ENCODE measurements at places on chromosomes 12 and 14. TPM values are rescaled to one million over a fixed set of nuclear protein-coding genes. Genes with fewer than 3 reads are reported as not detected.
A peak's percentile ranks its signal among the peaks of the same experiment; 100 is the strongest.

- DNase-seq, result no peak
Measured at GRCh38 chr12:130868412-130868811, 3.5 kb upstream of the RAN start.

DNA sequence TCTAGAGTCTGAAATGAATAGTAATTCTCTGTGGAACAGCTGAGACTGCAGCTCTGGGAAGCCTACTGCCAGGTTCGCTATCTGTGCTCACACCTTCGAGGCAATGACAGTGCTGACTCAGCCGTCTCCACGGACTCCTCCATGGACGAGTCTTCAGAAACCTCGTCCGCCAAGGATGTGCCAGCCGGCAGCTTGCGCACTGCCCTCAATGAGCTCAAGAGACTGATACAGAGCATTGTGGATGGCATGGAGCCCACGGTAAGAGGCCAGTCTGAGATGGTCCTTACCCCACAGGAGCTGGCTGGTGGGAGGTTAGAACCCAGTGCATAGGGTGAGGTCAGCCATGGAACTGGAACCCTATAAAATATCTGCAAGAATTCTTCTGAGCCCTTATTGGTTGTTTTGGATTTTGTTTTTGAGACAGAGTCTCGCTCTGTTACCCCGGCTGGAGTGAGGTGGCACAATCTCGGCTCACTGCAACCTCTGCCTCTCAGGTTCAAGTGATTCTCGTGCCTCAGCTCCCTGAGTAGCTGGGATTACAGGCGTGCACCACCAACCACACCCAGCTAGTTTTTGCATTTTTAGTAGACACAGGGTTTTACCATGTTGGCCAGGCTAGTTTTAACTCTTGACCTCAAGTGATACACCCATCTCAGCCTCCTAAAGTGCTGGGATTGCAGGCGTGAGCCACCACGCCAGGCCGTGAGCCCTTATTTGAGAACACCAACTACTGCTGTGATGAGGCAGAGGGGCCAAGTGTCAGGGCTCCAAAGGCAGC lies 43.9 kb downstream of the RAB35 start:
- no peak for DNase-seq

- no peak for DNase-seq
Measured at GRCh38 chr12:132610051-132610759, at the start of gene LRCOL1. LRCOL1 (minus strand) TSS chr12:132610582; CDS start chr12:132606251, 4,331 bp downstream.

DNA sequence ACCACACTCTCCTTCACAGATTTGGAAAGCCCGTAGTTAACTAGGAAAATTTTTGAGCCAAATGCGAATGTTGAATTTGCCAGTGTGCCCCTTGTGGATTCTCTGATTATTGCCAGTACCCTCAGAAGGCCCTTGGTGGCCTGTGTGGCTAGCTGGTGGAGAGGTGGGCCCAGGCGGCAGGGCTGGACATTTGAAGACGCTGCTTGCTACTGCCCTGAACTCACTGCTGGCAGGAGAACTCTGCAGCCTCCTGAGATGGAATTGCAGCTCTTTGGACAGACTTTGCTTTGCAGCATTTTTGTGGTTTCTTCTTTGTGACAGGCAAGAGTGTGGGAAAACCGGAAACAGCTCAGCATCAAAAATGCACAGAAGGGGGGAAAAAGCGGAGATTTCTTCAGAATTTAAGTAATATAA lies 97.6 kb downstream of the TGFB3 start:
- no peak for DNase-seq

DNA sequence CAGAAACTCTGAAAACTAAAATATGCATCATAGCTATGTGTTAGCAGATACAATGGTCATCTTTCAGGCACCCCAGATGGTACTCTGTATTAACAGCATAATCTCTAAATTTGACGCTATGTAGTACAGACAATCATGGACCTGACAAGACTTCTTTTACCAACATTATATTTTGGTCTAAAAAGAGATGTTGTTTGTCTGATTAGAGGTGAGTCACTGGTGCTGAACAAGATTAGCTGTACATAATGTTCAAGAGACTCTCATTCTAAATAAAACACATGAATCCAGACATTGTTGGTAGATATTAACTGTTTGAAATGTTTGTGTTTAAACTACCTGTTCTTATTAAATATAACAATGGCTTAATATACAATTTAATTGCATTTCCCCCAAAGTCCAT lies 146.4 kb upstream of the LMNTD1 start:
- DNase-seq, result no peak

- DNase-seq, result no peak
Measured at GRCh38 chr12:57012600-57013465, 3.5 kb downstream of the TAC3 start.

DNA sequence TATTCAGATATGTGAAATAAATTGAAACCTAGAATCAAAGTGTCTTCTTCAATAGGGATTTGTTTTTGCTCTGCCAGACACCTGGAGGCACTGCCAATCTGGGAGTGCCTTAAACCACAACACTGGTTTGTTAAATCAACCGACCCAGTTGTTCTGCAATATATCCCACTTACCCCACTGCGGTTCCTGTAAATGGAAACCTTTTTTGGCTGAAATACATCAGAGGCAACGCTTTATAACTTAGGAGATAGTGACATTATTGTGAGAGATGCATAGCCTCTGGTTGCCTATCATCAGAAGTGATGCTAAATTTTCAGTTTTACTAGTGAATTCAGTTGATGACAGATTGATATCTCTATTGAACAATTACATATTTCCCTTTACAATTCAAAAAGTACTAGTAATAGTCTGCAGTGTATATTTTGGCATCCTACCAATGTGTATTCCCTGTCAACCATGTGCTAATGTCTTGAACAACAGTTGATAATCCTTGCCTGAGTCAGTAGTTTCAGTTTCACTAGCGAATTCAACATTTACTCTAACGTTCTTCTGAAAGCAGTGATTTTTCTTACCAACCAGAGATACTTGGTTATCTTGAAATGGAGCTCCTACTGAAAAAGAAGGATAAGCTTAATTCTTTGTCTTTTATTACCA lies 30.5 kb downstream of the PPP2R5C start:
- DNase-seq, result no peak

DNA sequence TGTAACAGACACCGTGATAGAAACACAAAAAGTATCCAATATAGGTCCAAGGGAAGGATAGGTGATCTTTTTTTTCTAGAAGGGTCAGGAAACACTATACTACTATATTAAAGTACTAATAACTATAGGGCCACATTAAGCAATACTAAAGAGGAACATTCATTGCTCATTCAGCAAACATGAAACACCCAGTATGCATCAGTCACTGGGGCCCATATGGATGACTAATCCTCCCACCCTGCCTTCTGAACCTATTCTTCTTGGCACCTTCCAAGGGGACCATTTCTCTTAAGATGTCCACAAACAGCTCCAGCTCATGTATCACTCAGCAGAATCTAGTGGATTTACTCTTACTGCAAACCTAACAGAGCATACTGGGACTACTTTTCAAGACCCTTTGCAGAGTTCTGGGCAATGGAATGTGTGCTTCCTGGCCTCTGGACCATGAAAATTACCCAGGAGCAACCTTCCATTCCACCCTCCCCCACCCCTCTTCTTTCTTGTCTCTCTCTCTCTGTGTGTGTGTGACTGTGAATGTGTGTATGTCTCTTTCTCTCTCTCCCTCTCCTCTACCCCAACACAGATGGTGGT lies 187.9 kb downstream of the EPS8 start:
- DNase-seq, result no peak

DNA sequence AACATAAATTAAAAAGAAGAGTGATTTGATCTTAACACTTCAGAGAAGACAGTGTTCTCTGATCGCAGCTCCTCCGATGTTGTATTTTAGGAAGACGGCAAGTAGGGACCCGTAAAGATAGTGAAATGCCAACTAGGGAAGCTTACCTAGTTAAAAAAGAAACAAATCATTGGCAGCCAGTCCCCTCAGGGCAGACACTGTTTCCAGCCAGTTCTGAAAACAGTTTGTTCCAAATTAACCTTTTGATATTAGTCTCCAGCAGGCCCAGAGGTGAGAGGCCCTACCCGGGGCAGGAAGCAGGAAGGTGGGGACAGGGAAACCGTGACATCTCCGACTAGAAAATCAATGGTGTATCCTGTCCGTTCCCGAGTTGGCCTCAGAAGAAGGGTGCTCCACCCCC lies 56.0 kb downstream of the KSR2 start:
- DNase-seq, result no peak

- DNase-seq, result no peak
Measured at GRCh38 chr12:111314953-111315539, 53.8 kb downstream of the PHETA1 start.

DNA sequence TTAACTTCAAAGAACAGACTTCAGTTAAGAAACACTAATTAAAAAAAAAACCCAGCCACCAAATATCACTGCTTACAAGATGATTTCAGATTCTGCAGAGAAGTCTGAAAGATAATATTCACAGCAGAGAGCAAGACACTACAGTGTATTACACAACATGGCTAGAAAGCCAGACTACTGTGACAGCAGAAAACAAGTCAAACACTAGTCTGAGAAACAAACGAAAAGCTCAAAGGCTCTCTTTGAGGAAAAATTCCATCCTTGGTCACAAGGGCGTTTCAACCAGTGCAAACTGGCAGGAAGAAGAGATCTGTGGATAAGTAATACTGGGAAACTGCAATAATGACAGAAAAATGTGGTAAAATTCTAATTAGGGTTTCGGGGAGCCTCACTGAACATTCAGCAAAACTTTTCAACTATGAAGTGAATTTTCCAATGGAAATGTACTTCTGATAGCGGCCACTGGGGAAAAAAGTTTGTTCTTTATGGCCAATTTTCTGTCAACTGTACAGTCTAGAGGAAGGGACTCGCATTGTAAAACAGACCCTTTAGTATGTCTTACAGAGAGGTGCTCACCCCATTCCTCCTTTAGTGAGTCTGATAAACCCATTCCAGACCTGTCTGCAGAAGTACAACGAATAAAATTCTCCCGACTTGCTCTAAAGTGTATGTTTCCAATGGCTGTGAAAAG lies 50.4 kb downstream of the ACADS start:
- no peak for DNase-seq

- DNase-seq, result no peak
Measured at GRCh38 chr12:14264316-14264715, 101.2 kb upstream of the ATF7IP start.

DNA sequence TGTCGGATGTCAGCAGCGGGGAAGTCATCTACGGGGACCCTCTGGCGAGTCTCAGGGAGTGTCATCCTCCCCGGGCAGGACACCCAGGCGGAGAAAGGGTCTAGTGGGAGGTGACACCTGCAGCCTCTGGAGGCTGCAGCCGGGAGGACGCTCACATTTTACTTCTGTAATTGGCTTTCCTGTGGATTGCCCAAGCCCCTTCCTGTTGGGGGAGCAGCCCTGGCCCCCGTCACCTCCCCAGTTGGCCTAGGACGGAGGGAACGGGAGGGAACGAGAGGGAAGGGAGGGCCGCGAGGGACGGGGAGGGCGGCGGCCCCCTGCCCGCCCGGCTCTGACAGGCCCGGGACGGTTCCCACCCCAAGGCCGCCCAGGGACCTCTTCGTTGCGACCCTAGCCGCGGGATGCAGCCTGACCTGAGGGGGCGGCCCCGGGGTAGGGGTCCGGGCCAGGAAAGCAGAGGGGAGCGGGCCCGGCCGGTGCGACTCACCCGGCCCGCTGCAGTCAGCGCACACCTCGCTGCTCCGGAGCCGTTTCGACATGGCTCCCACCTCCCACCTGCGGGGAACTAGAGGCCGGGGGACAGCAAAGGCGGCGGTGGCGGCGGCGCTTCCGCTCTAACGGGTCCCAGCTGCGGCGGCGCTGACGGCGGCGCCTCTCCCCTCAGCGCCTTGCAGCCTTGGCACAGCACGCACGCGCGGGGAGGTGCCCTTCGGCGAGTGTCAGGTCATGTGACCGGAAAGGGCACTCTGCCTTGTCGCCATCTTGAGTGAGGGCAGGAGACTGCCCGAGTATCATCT lies at the start of gene GIT2:
Gene GIT2 (minus strand): TSS at position 683 of the 797 bp plus-strand sequence. CDS start 144 bp downstream, at position 539.
- peak; percentile 86 for DNase-seq

GRCh38 chr12:124795081-124795948 lies 68.3 kb downstream of the SCARB1 start:
- no peak for DNase-seq

DNA sequence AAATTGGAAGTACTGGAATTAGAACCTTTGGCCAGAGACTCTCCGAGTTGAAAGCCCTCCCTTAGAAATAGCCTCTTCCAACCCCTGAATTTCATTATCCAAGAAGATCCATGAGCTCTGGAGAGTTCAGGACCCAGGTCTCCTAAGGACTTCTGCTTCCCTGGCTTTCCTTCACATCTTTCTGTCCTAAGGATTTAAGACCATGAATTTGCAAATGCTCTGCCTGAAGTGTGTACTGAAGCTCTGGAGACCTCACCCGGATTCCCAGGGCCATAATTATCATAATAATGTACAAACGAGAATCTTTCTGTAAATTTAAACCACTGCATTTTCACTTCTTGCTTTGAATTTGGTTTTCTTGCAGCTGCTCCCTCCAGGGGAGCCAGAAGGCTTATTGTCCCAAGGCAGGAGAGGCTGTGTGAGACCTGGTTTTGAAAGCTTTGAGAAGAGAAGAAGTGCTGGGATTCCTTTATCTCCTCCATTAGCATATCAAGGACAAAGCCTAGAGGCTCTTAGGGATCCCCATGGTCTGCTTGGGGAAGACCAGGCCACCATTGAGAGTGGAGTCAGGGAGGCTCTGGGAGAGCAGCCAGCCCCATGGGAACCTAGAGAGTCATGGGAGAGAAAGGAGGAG lies 41.1 kb downstream of the GLRX5 start:
- DNase-seq, result no peak

- DNase-seq, result no peak
Measured at GRCh38 chr12:50637870-50638481, 125.9 kb upstream of the ATF1 start.

GRCh38 chr12:19778797-19779196 lies 339.5 kb downstream of the AEBP2 start:
- DNase-seq, result no peak

DNA sequence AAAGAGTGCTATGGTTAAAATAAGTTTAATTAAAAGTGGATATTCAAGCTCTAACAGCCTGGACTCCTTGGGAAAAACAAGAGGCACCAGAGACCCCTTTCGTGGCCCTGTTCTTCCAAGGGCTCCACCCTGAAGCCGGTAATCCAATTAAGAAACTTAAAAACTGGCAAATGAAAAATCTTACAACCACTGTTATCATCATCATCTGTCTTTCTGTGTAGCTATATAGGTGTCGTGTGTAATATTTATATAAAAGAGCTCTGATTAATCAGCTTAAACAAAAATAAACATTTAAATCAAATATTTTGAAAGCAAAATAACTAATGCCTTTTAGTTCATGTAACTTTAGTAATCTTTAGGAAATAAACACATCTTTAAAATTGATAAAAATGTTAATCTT lies 4.5 kb downstream of the ATF1 start:
- DNase-seq, result no peak

HPD gene
- total RNA-seq, result 0.21 TPM

C1QL4 gene
- total RNA-seq, result 0.63 TPM

KLHDC1 gene
- 2.0 TPM for total RNA-seq

OR6C2 gene
- not detected for total RNA-seq

HSPA2 gene
- total RNA-seq, result 2.7 TPM

TUNAR gene
- 4.4 TPM for total RNA-seq

LALBA gene
- total RNA-seq, result not detected

SLC25A21 gene
- total RNA-seq, result 2.2 TPM

SMCO2 gene
- total RNA-seq, result not detected

PLEKHG7 gene
- total RNA-seq, result not detected

PPM1H gene
- 3.7 TPM for total RNA-seq

Measured in neural crest cell (in vitro differentiated cells).